ENCODE measurements at places on chromosomes 1 and 21. TPM values are rescaled to one million over a fixed set of nuclear protein-coding genes. Genes with fewer than 3 reads are reported as not detected.

Gene PRR9
- total RNA-seq = not detected

Gene C1QB
- not detected for total RNA-seq

Gene EPHA2
- 91.6 TPM for total RNA-seq

Gene SLC35D1
- 7.9 TPM for total RNA-seq

Gene TMEM269
- 1.7 TPM for total RNA-seq

Gene PTAFR
- 0.11 TPM for total RNA-seq

Measured in A673 (cell line).